ENCODE measurements at places on chromosomes 4 and X. TPM values are rescaled to one million over a fixed set of nuclear protein-coding genes. Genes with fewer than 3 reads are reported as not detected.

OTUD6A gene
- not detected for total RNA-seq

CLDN2 gene
- total RNA-seq: not detected

SMARCAD1 gene
- 21.6 TPM for total RNA-seq

MAPK10 gene
- 123 TPM for total RNA-seq

GRCh38 chrX:124641737-124642491, 295.6 kb downstream of the SH2D1A start:
- DNase-seq: no peak

DNA sequence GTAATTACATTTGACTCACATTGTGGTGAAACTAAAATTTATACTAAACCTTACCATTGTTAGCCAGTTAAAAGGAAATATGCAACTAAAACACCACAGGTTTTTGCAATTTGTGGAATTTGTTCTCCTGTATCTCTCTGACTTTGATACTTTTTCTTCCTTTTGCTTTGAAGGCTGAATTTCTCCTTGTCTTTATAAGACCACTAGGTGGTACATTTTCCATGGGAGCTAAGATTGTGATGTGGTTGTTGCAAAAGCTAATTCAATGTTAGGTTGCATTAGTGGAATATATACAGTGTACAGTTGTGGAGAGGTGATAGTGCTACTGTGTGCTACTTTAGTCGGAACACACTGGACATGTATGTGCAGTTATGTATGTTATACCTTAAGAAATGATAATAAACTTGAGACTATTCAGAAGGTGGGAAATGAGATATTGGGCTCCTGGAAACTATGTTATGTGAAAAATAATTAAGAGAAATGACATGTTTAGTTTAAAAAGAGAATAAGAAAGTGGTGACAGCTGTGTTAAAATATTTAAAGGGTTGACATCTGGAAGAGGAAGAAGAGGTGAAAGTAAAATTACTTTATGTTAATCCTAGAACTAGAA, 70.3 kb downstream of the ARL9 start:
- DNase-seq: no peak

DNA sequence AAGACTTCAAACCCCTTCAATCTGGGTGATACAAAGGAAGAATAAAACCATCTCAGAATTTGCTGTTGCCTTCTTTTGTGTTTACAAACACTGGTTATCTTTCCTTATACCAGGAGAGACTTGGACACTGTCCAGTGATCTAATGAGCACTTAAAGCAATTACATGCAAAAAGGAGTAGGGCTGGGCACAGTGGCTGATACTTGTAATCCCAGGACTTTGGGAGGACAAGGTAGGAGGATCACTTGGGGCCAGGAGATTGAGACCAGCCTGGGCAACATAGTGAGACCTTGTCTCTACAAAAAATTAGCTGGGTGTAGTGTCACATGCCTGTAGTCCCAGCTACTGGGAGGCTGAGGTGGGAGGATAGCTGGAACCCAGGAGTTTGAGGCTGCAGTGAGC, 95.7 kb upstream of the DRD5 start:
- no peak for DNase-seq

DNA sequence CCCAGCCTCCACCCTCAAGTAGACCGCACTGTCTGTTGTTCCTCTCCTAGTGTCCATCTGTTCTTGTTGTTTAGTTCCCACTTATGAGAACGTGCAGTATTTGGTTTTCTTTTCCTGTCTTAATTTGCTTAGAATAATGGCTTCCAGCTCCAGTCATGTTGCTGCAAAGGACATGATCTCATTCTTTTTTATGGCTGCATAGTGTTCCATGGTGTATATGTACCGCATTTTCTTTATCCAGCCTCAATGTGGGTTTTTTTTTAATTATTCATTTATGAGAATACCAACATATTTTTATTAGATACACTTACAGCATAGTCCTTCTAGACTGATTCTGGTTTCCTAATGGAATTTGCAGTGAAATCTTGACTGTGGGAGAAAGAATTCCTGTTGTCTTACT, 1.3 kb downstream of the VMA21 start:
- no peak for DNase-seq

DNA sequence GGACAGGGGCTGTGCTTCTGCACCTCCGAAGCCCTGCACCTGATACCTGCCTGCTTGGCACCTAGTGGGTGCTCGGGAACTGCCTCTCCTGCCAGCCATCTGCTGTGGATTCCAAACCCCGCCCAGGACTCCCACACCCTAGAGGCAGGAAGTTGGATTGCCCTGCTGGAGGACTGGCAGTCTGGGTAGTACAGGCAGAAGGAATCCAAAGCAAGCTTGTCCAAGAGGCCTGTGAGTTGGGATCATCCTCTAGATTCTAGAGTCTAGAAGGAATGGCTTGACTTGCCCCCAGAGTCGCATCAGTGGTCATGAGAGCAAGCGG, 64.6 kb upstream of the MTM1 start:
- DNase-seq: no peak

- DNase-seq: no peak
Observed at GRCh38 chr4:138864961-138865720, 150.4 kb upstream of the NOCT start.

DNA sequence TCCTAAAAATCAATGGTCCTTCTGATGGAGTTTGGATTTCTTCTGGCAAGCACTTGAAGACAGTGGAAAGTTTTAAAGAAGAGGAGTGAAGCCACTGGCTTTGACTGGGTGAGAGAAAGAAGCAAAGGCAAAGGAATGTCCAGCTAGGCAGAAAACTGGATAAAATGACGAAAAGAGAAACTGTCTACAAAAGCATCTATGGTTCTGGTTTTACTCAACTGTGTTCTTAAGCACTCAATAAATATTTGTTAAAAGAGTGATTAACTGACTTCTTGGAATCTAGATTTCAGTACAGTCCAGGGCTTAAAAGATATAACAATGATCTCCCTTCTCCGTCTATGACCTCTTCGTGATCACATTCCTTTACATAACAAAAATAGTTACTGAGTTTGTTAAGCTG, 52.4 kb downstream of the PACRGL start:
- DNase-seq: no peak

DNA sequence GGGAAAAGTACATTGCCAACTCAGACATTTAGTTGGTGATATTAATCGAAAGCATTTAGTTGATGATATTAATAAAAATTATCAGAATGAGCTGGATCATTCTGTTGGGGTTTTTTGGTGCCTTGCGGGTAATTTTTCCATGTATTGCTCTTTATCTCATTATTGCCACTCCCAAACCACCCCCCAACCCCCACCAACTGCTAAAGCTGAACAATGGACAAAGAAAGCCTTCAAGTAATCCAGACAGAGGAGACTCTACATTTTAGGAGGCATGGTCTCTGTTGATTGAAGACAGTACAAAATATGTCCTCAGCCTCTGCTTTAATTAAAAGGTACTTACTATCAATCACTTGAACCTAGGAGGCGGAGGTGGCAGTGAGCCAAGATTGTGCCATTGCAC, 22.5 kb downstream of the PDK3 start:
- no peak for DNase-seq

- DNase-seq: no peak
Observed at GRCh38 chr4:173547889-173548288, 17.9 kb upstream of the HAND2 start.

DNA sequence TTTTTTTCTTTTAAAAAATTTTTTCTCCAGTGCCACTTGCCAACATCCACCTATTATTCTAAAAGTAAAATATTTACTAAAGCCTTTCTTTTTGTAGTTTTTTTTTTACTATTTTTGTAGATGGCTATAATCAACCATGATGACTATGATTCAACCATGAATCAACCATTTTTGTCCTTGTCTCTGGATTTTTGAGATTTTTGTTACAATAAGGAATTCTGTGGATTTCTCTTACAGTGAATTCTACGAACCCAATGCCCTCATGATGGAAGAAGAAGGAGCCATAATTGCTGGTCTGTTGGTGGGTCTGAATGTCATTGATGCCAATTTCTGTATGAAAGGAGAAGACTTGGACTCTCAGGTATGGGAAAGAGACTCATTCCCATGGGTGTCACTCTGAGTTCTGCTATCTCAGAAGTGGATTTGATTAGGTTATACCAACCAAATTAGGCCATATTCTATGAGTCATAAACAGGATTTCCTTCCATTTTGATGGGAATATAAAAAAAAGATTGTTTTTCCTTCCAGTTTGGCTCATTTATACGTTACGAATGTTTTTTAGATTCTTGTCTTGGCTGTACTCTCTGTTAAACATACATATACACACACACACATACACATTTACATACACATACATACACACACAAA, 46.7 kb downstream of the RUFY3 start:
- no peak for DNase-seq
